T-helper 17 cell (primary cell): ENCODE measurements at places on chromosomes 4 and X.

DNA sequence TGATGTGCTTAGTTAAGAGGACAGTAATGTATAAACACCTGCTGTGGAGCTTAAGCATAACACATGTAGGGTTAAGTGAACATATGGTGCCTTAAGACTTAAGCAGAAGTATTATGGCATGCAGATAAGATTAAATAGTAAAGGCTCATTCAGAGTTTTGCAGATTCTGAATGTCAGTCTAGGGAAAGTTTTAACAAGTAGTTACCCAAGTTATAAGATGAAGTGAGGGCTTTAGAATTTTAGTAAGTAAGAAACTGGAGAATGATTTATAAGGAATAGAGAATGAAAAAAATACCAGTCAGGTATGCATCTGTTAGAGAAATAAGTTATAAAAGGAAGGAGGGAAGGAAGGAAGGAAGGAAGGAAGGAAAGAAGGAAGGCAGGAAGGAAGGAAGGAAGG lies 902.1 kb downstream of the TRAM1L1 start:
- no peak overlapping the region for H3K4me3 ChIP-seq
- no peaks in the 10 kb centered on the region for H3K27me3 ChIP-seq
- no peak overlapping the region for H3K27ac ChIP-seq
- no peak for DNase-seq
- no peaks in the 10 kb centered on the region for H3K36me3 ChIP-seq
- no peaks in the 10 kb centered on the region for H3K4me1 ChIP-seq

DNA sequence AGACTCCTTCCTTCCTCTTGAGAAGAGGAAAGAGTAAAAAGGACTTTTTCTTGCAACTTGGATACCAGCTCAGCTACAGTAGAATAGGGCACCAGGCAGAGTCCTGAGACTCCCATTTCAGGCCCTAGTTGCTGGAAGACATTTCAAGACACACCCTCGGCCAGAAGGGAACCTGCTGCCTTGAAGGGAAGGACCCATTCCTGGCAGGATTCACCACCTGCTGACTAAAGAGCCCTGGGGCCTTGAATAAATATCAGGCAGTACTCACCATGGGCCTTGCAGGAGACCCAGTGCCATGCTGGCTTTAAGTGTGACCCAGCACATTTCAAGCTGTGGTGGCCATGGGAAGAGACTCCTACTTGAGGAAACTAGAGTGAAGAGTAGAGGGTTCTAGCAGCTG lies 317.6 kb downstream of the DKK2 start:
- no peaks in the 10 kb centered on the region for H3K27me3 ChIP-seq
- no peak overlapping the region for H3K4me3 ChIP-seq
- H3K27ac ChIP-seq: no peak overlapping the region
- no peak for DNase-seq
- no peaks in the 10 kb centered on the region for H3K36me3 ChIP-seq
- no peaks in the 10 kb centered on the region for H3K4me1 ChIP-seq

- H3K36me3 ChIP-seq: no peaks in the 10 kb centered on the region
- H3K4me3 ChIP-seq: no peak overlapping the region
- H3K4me1 ChIP-seq: no peaks in the 10 kb centered on the region
- no peak for DNase-seq
These were observed 74.2 kb downstream of the FREM3 start for GRCh38 chr4:143626134-143626911.

GRCh38 chrX:28659269-28659668 lies 72.0 kb downstream of the IL1RAPL1 start:
- no peaks in the 10 kb centered on the region for H3K27me3 ChIP-seq
- DNase-seq: no peak
- no peak overlapping the region for H3K27ac ChIP-seq
- H3K4me3 ChIP-seq: no peak overlapping the region

GRCh38 chr4:8301851-8302730 lies 32.5 kb downstream of the HTRA3 start:
- no peak for DNase-seq
- no peak overlapping the region for H3K27ac ChIP-seq
- H3K36me3 ChIP-seq: peaks cover 2% of the 10 kb centered on the region
- no peaks in the 10 kb centered on the region for H3K4me1 ChIP-seq
- peaks cover 4% of the 10 kb centered on the region for H3K27me3 ChIP-seq

DNA sequence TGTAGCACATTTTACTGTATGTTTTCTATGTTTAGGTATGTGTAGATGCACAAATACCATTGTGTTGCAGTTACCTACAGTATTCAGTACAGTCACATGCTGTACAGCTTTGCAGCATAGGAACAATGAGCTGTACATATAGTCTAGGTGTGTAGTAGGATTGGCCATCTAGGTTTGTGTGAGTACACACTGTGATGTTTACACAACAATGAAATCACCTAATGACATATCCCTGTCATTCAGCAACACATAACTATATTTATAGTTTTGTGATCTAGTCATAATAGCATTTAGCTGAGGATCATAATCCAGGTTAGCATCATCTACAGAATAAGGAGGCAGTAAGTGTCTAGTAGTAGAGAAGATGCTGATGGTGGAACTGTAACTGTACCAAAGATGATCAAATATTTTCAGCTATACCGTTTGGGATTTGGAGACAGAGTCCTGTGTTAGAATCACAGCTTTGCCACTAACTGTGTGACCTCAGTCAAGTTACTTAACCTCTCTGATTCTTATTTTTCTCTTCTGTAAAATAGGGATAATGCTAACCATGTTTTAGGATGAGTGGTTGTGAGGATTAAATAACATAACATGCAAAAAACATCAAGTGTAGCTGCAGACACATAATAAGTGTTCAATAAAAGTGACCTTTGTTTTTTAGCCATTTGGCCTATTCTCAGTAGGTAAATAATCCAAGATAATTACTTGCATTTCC lies 73.3 kb downstream of the LIMCH1 start:
- H3K27me3 ChIP-seq: peaks cover 14% of the 10 kb centered on the region
- H3K27ac ChIP-seq: no peak overlapping the region
- no peak for DNase-seq
- H3K4me1 ChIP-seq: no peaks in the 10 kb centered on the region

GRCh38 chr4:5371415-5372190 lies 320.3 kb downstream of the STK32B start:
- no peaks in the 10 kb centered on the region for H3K36me3 ChIP-seq
- no peaks in the 10 kb centered on the region for H3K27me3 ChIP-seq
- H3K27ac ChIP-seq: no peak overlapping the region
- DNase-seq: no peak
- H3K4me1 ChIP-seq: no peaks in the 10 kb centered on the region
- H3K4me3 ChIP-seq: no peak overlapping the region

- no peak for DNase-seq
- peaks cover 8% of the 10 kb centered on the region for H3K36me3 ChIP-seq
- H3K4me1 ChIP-seq: peaks cover 29% of the 10 kb centered on the region
- H3K27ac ChIP-seq: peak overlapping the region; percentile 39
- no peaks in the 10 kb centered on the region for H3K27me3 ChIP-seq
These were observed 61.0 kb downstream of the STX18 start for GRCh38 chr4:4480685-4481398.

- no peak for DNase-seq
- no peak overlapping the region for H3K4me3 ChIP-seq
- peaks cover 2% of the 10 kb centered on the region for H3K4me1 ChIP-seq
- peaks cover 4% of the 10 kb centered on the region for H3K36me3 ChIP-seq
- no peak overlapping the region for H3K27ac ChIP-seq
- H3K27me3 ChIP-seq: no peaks in the 10 kb centered on the region
These were observed 58.1 kb downstream of the FAM114A1 start for GRCh38 chr4:38925492-38926413.

GRCh38 chr4:112771-113170 lies 11.5 kb upstream of the ZNF718 start:
- no peaks in the 10 kb centered on the region for H3K4me1 ChIP-seq
- H3K27ac ChIP-seq: no peak overlapping the region
- H3K36me3 ChIP-seq: peaks cover 4% of the 10 kb centered on the region
- no peak overlapping the region for H3K4me3 ChIP-seq
- DNase-seq: no peak

DNA sequence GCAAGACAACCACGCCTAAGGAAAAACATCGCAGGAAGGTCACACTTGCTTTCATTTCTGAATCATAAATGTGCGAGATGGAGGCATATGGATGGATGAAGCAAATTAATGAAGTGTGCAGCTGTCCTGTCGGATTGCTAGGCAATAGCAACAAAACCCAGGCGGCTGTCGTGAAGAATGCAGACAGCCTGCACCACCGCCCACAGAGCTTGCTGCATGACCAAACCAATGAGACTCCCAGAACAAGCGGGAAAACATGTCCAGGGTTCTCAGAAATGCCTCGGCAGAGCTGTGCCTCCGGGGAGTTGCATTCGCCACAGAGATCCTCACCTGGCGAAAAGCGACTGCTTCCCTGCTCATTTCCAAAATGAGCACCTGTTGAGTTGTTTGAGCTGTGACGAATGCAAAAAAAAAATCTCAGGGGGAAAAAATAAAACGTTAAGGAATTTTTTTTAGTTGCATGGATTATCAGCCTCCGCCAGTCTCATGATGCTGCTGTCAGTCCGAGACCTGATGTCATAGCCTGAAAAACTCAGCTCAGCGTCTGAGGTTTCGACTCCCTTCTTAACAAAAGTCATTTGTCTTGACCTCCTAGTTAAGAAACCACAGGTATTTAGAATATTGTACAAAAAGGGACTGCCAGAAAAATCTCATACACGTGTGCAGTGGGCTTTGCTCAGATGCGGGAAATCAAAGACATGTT lies 155.5 kb upstream of the MXRA5 start:
- no peaks in the 10 kb centered on the region for H3K4me1 ChIP-seq
- peaks cover 6% of the 10 kb centered on the region for H3K27me3 ChIP-seq
- H3K4me3 ChIP-seq: no peak overlapping the region

DNA sequence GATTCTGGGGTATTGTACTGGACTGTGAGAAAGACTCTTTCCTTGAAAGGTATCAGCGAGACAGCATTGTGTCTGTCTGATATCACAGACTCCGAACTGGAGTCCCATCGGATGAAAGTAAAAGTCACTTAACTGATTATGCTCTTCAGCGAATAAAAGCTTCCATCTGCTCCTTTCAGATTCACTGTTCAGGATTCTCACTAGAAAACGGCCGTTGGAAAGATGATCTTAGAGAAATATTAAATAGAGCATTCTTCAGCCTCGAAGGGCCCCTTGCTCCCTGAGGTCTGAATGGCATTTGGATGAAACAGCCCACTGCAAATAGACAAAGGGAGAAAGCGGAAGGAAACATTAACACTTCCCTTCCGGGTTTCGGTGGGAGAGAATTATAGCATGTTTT lies 416.2 kb upstream of the PRKX start:
- DNase-seq: no peak
- no peak overlapping the region for H3K27ac ChIP-seq
- no peaks in the 10 kb centered on the region for H3K27me3 ChIP-seq
- peaks cover 2% of the 10 kb centered on the region for H3K36me3 ChIP-seq
- H3K4me1 ChIP-seq: no peaks in the 10 kb centered on the region
- H3K4me3 ChIP-seq: no peak overlapping the region

DNA sequence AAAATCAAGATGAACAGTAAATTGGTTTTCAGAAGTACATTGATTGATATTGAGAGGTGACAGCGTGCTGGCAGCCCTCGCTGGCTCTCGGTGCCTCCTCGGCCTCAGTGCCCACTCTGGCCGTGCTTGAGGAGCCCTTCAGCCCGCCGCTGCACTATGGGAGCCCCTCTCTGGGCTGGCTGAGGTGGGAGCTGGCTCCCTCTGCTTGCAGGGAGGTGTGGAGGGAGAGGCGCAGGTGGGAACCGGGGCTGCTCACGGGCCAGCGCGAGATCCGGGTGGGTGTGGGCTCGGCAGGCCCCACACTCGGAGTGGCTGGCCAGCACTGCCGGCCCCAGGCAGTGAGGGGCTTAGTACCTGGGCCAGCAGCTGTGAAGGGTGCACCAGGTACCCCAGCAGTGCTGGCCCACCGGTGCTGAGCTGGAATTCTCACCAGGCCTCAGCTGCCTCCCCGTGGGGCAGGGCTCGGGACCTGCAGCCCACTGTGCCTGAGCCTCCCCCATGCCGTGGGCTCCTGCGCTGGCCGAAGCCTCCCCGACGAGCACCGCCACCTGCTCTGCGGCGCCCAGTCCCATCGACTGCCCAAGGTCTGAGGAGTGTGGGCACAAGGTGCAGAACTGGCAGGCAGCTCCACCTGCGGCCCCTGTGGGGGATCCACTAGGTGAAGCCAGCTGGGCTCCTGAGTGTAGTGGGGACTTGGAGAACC lies 25.2 kb downstream of the RAP2C start:
- H3K4me1 ChIP-seq: no peaks in the 10 kb centered on the region
- no peak overlapping the region for H3K27ac ChIP-seq
- H3K27me3 ChIP-seq: no peaks in the 10 kb centered on the region
- H3K4me3 ChIP-seq: no peak overlapping the region
- peaks cover 4% of the 10 kb centered on the region for H3K36me3 ChIP-seq

DNA sequence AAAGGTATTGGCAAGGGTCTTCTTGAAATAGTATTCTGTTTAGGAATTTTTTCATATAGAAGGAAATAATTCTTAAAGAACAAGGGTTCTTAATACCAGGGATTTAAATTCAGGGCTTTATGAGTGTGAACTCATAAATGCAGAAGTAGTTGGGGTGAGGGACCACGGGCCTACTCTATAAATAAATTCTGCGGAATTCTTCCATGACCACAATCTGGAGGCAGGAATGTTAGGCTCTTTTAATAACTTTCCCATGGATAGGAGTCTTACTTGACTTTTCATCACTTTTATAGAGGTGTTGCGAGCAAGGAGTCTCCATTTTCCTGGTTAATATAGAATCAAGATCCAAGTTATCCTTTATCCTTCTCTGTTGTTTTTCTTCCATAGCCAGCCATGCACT lies 76.7 kb upstream of the SLC4A4 start:
- no peak overlapping the region for H3K27ac ChIP-seq
- no peak overlapping the region for H3K4me3 ChIP-seq
- DNase-seq: no peak

DNA sequence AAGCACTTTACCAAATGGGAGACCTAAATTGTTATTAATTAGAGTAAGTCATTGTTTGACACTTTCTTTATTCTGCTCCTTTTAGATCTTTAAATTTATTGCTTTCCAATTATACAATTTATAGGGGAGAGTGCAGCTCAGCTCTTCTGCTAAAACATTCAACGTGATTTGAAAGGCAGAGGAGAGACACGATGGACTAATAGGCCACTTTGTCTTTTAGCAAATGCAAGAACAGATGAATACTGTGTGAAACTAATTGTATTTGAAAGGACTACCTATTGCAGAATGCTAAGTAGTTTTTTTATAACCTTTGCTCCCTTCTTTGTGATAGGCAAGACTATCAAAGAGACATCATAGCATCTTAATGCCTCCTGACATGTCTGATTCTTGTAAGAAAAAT lies 320.4 kb upstream of the KLF3 start:
- no peaks in the 10 kb centered on the region for H3K27me3 ChIP-seq
- H3K4me1 ChIP-seq: no peaks in the 10 kb centered on the region
- peaks cover 4% of the 10 kb centered on the region for H3K36me3 ChIP-seq
- H3K27ac ChIP-seq: no peak overlapping the region
- no peak overlapping the region for H3K4me3 ChIP-seq
- DNase-seq: no peak

DNA sequence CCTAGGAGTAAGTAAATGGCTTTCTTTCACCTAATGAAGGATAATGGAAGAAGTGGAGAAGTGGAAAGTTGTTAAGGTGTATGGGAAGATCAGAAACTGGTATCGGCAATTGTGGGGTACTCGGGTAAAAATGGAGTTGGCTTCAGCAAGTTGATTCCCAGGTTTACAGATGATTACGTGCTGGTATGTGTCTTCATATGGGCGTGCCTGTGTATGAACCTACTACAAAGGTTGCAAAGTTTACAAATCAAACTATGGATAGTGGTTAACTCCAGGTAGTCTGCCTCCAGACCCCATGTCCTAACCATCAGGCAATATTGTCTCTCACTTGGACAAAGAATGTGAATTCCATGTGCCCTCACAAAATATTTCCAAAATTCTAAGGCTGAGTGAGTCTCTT lies 773 bp downstream of the TLR3 start:
- peaks cover 16% of the 10 kb centered on the region for H3K27me3 ChIP-seq
- no peak for DNase-seq
- H3K27ac ChIP-seq: peak overlapping the region; percentile 93
- peaks cover 19% of the 10 kb centered on the region for H3K4me1 ChIP-seq
- H3K36me3 ChIP-seq: no peaks in the 10 kb centered on the region
- peak overlapping the region; percentile 89 for H3K4me3 ChIP-seq
